Stimulated activated CD4-positive, alpha-beta T cell treated with anti-CD3 and anti-CD28 coated beads, Interleukin-4, amount 100 ng/mL, for 4 hours (primary cell): ENCODE measurements at places on chromosomes 5 and 9.

DNA sequence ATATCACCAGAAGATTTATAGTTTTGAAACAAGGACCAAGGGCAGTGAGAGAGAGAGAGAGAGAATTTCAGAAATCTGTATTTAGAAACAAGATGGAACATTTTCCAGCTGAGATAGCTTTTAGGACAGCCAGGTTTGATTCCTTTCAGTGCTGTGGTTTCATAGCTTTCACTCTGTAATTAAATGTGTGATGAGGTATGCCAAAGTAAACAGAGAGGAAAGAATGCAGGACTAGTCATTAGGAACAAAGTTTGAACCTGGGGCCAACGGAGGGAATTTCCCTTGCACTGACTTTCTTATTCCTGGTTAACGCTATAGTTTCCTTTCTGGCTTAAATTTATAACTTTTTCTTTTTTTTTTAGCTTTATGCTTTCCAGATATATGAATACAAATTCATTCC lies 10.0 kb upstream of the CCL28 start:
- no peak for DNase-seq

DNA sequence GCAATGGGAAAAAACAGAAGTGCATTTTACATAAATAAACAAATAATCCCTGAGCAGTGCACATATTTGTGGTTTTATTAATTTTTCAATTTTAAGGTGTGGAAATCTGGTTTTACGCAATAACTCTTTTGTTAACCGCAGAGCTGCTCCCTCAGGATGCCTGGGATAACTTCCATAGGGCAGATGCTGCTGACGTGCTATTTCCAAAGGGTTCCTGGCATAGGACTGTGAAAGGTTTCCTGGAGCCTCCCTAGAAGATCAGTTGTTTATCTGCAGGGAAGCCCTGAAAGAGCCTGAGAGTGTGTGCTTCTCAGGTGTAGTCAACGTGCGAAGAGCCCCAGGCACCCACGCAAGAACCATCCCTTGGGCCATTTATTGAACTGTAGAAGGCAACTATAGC lies 443.5 kb downstream of the PLK2 start:
- DNase-seq = no peak

- no peak for DNase-seq
These were observed 18.4 kb downstream of the USP20 start for GRCh38 chr9:129853614-129854013.

- DNase-seq = no peak
These were observed 122.7 kb downstream of the DENND1A start for GRCh38 chr9:123807251-123807650.

- DNase-seq = no peak
These were observed 139.8 kb upstream of the SLC30A5 start for GRCh38 chr5:68953875-68954617.

DNA sequence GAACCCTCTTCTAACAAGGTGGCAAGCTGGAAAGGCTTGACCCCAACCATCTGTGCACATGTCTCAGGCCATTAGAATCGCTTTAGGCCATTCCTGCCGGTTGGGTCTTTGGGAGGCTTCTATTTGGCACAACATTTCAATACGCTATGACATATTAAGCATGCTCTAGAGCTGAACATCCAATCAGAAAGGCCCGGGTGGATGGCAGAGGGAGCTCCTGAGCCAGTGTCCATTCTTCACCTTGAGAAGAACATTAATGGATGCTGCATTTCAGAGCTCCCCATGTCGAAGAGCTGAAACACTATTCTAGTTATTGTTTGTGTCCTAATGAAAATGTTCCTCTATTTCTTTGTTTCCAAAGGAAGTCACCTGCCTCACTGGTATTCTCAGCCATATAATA lies 12.8 kb downstream of the SPATA9 start:
- DNase-seq = no peak

DNA sequence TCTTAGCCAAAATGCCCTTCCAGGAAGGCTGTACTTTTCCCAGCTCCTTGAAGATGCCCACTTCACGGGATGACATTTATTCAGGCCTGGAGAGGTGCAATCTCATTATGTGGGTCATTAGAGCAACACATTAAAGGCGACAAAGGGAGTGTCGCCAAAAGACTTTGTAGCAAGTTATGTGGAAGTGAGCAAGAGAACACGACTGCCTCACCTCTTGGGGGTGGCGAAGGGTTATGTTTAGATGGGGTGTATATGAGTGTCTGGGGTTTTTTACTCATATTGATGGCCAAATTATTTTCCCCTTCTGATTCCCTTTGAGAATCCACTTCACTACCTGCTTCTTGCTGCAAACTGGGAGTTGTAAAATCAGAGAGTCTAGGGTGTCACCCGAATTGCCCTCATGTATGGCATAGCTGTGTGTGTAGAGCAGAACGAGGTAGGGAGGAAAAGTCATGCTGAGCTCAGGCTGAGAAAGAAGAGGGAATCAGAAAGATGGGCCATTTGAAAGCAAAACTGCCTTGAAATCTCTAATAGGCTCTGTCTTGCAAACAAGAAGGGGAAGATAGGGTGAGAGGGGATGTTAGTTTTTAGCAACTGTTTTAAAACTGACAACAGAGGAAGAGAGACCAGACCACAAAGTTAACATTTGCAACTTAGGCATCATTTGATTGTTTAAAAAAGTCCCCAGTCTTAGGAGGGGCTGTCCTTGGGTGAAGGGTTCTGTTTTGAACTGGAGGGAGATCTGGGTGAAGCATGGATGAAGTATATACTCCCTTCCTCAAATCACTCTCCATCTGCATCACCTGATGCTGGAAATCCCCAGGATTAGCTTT lies 97.1 kb upstream of the IL12B start:
- DNase-seq = no peak

GRCh38 chr9:37575001-37575400 lies 1.2 kb downstream of the FBXO10 start:
- DNase-seq = no peak

- DNase-seq = no peak
These were observed 8.1 kb downstream of the ASS1 start for GRCh38 chr9:130452835-130453234.

DNA sequence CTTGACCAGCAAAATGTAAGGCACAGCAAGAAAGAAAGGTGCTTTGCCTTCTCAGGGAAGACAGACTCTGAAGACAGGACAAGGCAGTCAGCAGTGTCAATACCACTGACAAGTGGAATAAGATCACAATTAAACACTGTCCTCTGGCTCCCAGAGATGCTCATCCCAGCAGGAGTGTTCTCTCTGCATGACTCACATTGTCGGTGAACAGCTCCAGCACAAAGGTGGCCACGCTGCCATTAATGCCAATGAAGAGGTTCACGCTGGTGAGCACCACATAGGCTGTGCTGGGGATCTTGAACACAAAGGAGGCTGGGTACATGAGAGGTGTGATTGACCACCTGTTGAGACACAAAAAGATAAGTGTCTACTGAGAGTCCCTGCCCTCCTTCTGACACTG lies 31.9 kb downstream of the NIPSNAP3B start:
- no peak for DNase-seq

- peak; percentile 51 for DNase-seq
These were observed 492 bp downstream of the RABL6 start for GRCh38 chr9:136808075-136808805.

GRCh38 chr9:84609779-84610178 lies 59.8 kb upstream of the NTRK2 start:
- no peak for DNase-seq

GRCh38 chr9:84921175-84921574 lies 251.6 kb downstream of the NTRK2 start:
- DNase-seq = no peak

DNA sequence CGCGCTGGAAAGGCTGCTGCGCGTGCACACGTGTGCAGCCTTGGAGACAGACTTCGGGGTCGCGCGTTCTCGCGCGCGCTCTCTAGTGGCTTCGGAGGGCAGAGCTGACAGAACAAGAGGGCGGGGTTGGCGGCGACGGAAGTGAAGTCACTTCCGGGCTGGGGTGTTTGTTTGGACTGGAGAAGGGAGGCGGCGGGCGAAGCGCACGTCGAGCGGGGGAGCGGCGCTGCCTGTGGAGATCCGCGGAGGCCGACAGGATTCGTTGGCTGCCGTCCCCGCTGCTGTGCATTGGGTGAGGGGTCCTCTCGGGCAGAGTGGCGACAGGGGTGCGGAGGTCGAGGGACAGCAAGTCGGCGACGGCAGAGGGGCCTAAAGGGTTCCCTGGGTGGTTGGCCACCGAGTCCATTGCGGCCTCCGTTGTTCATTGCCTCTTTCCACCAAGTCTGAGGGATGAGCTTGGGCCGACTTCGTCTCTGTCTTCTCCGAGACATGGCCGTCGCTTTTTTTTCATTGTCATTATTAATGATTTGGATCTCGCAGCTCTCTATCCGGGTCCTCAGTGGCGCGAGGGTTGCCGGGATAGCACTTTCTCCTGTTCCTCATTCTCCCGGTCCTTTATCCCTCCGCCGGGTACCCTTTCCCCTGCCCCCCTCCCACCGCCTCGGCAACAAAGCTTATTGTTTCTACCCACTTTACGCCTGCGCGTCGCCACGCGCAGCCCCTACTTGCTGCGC lies at the start of gene PAIP2:
PAIP2 (plus strand) TSS at position 166 of the 734 bp plus-strand sequence. CDS start 21,931 bp downstream, outside the sequence.
- peak; percentile 94 for DNase-seq

GRCh38 chr9:91913096-91913495 lies 36.9 kb downstream of the ROR2 start:
- no peak for DNase-seq

GRCh38 chr5:148833122-148833521 lies 6.7 kb downstream of the ADRB2 start:
- DNase-seq = no peak

DNA sequence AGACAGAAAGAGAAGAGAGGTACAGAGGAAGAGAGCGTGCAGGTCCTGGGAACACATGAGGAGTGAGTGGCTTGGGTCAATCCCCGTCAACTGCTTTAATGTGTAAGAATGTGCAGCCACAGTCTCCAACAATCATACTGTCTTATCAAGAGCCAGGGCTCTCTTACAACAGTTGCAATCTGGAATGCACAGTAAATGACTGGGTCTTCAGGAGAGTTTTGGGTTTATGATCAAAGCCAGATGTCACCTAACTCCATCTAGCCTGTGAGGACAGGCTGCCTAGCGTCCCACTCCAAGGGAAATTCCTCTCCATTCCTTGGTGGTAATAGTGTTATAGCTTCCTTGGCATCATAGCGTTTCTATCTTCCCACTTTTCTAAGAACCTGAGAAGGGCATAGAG lies 75.0 kb upstream of the TRIO start:
- DNase-seq = no peak

DNA sequence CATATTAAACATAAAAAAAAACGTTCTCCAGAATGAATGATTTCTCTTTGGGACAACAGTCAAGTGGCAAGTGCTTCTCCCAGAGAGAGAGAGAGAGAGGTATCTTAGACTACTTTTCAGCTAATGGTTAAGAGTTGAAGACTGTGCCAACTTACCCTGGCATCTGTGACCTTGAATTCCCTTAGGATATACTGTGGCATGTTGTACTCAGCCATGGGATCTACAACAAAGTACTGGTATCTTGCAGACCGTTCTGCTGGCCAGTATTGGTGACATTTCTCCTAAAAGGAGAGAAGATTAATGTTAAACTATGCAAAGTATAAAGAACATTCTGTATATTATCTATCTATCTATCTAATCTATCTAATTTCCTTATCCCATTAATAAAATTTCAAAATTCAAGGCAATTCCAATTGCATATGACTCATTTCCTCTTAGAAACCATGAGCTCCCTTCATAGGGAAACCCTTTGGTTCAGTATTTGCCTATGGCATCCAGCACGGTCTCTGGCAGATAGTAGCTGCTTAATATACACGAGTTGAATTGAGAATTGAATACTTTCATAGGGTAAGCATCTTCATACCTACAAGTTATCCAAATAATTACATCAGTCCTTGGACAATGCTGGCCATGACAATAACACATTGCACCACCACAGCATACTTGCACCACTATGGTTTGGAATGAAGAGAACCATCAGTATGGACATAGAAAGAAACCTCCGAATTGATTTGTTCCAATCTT lies 539.4 kb upstream of the DMAC1 start:
- no peak for DNase-seq

DNA sequence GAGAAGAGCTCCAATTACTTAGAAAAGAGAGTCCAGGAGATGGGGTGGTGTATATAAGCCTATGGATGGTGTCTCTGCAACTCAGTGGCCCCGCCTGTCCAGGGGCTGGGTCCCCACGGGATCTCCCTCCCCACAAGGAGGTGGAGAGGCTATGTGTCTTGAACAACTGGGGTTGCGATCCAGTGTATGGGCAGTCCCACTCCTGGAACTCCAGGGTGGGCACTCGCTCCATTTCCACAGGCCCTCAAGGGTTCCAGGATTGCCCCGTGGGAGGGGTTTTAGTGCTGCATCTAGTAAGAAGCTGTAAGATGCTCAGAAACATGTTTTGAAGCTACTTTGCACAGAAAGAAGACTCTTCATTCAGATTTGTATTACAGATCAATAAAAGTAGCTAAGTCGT lies 558 bp upstream of the SMAD5 start:
- DNase-seq = no peak

GRCh38 chr9:68933434-68934328 lies 80.2 kb downstream of the PRKACG start:
- no peak for DNase-seq

- no peak for DNase-seq
These were observed 811 bp upstream of the LRRTM2 start for GRCh38 chr5:138875946-138876345.

- DNase-seq = no peak
These were observed 542.5 kb downstream of the TLE1 start for GRCh38 chr9:81146684-81147337.

DNA sequence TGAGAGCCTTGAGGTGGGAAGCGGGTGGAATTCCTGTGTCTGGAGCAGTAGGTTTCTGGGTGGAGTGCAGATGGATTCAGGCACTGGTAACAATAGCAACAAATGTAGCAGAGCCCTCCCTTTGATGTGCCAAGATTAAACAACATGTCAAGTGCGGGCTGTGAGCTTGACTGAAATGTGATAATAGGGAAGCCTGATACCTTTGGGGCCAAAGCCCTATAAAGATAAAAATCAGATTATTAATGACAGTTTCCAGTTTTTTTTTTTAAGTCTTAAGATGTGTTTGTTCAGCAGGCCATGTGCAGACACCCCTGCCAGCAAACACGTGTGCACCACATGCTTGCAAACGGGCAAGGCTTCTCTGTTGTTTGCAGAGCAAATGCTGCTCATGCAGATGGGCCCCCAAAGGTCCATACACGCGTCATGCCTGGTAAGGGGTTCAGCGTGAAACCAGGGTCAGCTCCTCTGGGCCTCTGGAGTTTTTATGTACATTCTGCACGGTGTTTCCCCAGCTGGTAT lies 193.2 kb downstream of the GADD45G start:
- no peak for DNase-seq

DNA sequence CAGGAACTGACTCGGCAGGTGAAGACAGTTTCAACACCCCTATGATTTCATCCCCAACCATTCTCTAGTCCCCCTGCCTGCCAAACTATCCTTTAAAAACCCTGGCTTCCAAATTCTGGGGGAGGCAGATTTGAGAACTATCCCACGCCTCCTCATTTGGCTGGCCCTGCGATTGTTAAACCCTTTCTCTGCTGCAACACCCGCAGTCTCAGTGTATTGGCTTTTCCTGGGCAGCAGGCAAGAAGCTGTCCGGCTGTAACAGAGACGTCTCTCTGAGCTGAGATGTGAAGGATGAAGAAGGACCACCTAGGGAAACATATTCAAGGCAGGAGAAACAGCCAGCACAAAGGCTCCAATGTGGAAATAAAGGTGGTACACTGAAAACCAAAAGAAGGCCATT lies 6.6 kb downstream of the ST6GALNAC6 start:
- DNase-seq = no peak
